Endothelial cell of umbilical vein (primary cell): ENCODE measurements at places on chromosomes 3 and 15. TPM values are rescaled to one million over a fixed set of nuclear protein-coding genes. Genes with fewer than 3 reads are reported as not detected.

DNA sequence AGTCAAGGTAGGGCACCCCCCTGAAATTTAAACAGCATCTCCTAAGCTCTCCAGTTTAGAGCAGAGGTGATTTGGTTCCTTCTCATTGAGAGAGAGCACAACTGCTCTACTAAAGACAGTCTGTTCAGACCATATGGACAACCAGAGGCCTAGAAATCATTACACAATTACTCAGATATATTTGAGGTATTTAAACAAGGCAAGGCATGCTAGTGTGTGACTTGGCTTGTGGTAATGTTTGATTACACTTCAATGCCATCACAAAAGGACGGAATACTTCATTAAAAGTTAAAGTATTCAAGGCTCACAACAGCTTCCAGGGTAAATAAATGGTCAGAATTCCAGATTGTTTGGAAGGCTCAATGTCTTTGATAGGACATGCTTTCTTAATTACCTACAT, 110.2 kb downstream of the LRTM1 start:
- DNase-seq: no peak

The NTRK3 gene
- total RNA-seq: not detected in 2 replicates

DNA sequence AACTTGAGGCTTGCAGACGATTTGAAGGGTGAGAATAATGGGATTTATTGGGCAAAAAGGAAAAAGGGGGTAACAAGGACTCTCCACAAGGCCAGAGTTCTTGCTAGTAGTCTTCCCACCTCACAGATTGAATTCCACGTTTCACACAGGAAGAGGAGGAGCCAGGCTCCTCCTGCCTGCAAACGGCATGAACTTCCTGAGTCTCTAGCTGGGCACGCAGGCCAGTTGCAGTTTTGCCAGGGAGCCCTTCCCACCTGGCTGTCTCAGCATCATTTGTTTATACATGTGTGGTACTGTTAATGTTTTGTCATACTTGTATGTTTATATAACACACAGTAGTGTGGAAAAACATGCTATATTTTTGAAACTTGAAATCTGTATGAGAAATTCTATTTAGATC, 155.0 kb downstream of the NLGN1 start:
- peak; percentile 14 for DNase-seq

- no peak for DNase-seq
Observed at GRCh38 chr15:81296186-81296585, 27.8 kb downstream of the STARD5 start.

DNA sequence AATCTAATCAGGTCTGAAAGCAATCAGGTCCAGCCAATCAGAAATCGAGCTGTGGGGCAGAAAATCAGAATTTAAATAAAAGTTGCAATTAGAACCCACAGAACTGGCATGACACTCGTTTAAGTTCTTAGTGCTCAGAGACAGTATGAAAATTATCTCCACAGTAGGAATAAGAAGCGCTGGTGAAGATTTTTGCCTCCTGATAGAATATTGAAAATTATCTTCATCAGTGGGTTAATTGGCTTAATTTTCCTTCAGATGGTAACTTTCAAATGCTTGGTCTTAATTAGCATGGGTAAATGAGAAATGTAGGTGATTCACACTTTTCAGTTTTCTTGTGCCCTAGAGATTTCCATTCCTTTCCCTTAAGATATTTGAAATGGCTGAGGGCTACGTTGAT, 109.1 kb upstream of the MDFIC2 start:
- no peak for DNase-seq

The DZIP1L gene
- total RNA-seq: 14.6 and 17.9 TPM in 2 replicates

The PCSK6 gene
- 0.69 and 0.72 TPM in 2 replicates for total RNA-seq

GRCh38 chr3:180782195-180782984, 103.1 kb upstream of the CCDC39 start:
- no peak for DNase-seq

DNA sequence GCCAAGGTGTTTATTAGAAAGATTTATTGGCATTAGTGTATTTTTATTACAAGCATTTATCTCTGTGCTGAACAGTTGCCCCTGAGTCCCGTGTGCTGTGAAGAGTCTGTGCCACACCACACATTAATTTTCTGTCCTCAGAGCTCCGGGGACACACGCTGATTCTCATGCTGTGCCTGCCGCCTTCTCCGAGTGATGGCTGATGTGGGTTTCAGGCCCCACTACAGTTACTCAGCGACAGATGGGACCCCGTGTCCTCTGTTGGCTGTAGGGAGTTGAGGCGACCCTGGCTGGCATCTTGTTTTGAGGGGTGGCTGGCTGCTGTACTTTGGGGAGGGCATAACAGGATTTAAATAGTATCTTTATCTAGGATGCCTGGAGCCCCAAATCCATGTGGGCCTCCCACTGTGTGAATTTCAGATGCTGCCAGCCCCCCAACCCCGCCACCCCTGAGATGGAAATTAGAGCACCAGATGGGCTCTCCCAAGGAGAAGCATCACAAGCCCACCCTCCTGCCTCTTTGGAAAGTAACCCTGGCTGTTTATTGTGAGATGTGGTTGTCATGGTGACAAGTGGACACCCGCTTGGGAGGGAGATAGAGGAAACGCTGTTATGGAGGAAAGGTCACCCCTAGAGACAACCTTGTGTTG, 185.6 kb downstream of the APBA2 start:
- DNase-seq: no peak

The OTOL1 gene
- total RNA-seq: not detected in 2 replicates

- DNase-seq: no peak
Observed at GRCh38 chr3:166190360-166190759, 353.1 kb upstream of the BCHE start.

DNA sequence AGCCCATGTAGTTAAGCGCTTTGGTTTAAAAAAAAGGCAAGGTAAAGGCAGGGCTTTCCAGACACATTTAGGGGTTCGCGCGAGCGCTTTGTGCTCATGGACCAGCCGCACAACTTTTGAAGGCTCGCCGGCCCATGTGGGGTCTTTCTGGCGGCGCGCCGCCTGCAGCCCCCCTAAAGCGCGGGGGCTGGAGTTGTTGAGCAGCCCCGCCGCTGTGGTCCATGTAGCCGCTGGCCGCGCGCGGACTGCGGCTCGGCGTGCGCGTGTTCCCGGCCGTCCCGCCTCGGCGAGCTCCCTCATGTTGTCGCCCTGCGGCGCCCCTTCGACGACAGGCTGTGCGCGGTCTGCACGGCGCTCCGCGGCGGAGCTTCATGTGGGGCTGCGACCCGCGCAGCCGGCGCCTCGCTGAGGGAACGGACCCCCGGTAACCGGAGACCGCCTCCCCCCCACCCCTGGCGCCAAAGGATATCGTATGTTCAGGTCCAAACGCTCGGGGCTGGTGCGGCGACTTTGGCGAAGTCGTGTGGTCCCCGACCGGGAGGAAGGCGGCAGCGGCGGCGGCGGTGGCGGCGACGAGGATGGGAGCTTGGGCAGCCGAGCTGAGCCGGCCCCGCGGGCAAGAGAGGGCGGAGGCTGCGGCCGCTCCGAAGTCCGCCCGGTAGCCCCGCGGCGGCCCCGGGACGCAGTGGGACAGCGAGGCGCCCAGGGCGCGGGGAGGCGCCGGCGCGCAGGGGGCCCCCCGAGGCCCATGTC, 927 bp downstream of the SMAD6 start:
- no peak for DNase-seq

The SLC6A20 gene
- total RNA-seq: not detected in 2 replicates

DNA sequence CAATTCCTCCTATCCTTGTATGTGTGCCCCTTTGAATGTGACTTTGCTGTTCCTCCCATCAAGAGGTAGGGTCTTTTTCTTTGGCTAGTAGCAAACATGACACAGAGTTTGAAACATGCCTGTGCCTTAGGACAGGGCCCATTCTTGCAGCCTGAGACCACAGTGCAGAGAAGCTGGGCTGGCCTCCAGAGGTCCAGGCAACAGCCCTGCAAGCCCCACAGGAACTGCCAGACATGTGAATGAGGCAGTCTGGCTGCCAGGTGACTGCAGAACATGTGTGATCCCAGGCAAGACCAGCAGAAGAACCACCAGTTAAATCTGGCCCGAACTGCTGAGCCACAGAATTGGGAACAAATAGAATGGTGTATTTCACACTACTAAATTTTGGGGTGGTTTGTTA, 1.2 kb upstream of the HGD start:
- no peak for DNase-seq

DNA sequence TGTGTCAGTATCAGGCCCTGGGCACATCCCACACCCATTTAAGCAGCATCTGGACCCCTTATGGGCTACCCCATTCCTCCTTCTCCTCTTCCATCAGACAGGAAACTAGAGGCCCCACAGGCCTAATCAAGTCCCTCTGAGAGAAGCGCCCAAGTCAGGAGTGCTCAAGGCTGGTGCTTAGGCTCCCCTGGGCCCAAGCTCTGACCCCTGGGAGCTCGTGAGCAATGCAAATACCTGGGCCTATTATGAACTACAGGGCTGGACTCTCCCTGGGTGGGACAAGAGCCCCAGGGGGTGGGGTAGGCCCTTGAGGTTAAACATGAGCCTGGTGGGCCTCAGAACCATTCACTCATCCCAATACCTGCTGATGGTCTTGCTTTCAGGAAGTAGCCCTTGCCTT, 57.4 kb downstream of the SEMA3G start:
- no peak for DNase-seq

DNA sequence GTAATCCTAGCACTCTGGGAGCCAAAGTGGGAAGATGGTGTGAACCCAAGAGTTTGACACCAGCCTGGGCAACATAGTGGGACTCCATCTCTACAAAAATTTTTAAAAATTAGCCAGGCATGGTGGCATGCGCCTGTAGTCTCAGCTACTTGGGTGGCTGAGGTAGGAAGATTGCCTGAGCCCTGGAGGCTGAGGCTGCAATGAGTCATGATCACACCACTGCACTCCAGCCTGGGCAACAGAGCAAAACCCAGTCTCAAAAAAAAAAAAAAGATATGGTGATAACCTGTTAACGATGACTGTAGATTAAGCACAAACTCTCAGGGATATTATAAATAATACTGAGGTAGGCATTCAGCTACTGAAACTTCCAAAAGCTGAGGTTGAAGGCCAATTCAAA, 107.5 kb downstream of the SLC49A4 start:
- no peak for DNase-seq

DNA sequence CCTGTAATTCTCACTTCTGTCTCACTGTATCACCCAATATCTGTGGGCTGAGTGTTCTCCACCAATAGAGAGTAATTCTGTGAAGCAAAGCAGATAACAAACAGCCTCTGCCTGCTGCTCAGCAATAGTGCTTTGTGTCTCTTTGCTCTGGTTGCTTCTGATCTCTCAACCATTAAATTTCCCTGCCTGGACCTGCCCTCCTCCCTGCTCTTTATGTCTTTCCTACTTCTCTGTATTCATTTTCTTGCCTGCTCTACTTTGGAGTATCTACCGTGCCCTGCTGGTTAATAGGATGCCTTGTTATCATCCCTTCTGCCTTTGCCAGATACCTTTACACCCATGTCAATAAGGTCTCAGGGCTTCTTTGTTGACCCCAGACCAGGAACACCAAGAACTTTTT, 102.9 kb upstream of the CGNL1 start:
- DNase-seq: no peak

The ZPLD1 gene
- total RNA-seq: not detected in 2 replicates

DNA sequence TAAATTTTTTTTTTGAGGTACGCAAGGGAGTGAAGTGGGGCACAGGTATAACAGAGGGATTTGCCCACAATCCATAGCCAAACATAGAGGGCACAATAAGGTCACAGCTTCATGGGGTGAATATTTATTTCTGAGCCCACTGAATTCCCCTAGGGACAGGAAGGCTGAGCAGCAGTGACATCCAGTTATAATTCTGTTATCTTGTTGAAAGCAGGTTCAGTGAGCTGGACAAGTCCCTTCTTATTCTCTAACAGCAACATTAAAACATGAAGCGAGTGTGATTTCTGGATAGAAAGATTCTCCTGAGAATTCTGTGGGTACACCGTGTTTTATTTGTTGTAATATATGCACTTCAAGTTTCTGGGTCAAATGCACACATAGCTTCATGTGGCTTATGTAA, 538.2 kb downstream of the NAALADL2 start:
- DNase-seq: no peak

- DNase-seq: peak; percentile 47
Observed at GRCh38 chr3:81277853-81278252, 483.6 kb downstream of the GBE1 start.

The GPD1L gene
- 11.3 and 12.9 TPM in 2 replicates for total RNA-seq

DNA sequence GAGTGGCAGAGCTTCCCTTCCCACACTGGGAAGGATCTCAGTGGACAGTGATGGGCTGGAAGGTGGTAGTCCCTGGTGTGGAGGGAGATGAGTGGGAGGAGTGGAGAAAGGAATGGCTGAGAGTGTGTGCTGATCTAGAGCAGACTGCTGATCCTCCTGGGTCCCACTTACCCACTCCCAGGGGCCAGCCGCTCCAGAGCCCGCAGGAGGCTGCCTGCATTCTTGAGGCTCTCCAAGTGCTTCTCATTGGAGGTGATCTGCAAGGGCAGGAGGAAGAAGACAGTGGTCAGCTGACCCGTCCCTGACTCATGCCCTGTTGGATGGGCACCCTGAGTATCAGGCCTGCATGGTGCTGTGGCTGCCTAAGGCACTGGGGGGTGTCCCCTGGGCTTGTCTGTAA, 50.0 kb downstream of the CTNNB1 start:
- no peak for DNase-seq

- DNase-seq: peak; percentile 77
Observed at GRCh38 chr15:92906563-92907081, 6.5 kb downstream of the CHD2 start.

DNA sequence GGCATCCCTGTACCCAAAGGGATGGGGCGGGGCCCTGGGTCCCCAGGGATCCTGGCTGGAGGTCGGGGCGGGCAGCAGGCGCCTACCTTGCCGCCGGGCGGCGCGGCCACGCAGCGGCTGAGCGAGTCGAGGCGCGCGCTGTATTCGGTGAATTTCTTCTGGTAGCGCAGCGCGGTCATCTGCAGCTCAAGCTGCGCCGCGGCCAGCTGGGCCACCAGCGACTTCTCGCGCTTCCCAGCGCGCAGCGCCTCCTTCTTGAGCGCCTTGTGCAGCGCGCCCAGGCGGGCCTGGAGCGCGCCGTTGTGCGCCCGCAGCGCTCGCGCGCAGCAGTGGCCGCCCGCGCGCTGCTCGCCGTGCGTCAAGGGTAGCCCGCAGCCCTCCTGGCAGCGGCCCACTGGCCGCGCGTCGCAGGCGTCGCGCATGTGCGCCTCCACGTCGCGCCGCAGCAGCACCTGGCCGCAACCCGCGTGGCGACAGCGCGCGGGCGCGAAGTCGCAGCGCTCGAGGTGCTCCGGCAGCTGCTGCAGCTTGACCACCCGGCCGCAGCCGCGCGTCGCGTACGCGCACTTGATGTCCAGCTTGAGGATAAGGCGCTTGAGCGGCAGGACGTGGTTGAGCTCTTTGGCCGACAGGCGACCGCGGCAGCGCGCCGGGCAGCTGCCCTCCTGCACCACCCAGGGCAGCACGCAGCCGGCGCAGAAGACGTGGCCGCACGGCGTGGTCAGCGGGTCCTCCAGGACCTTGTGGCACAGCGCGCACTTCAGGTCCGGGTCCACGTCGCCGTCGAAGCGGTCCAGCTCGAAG, 522 bp downstream of the PDZRN3 start:
- DNase-seq: peak; percentile 15

The ZMYND10 gene
- 0.38 and 0.51 TPM in 2 replicates for total RNA-seq

The TRIM42 gene
- not detected in 2 replicates for total RNA-seq

The ZCWPW2 gene
- 0.40 TPM in 1 of 2 replicates, not detected in the other for total RNA-seq
